ENCODE measurements at places on chromosomes 11 and 22.

DNA sequence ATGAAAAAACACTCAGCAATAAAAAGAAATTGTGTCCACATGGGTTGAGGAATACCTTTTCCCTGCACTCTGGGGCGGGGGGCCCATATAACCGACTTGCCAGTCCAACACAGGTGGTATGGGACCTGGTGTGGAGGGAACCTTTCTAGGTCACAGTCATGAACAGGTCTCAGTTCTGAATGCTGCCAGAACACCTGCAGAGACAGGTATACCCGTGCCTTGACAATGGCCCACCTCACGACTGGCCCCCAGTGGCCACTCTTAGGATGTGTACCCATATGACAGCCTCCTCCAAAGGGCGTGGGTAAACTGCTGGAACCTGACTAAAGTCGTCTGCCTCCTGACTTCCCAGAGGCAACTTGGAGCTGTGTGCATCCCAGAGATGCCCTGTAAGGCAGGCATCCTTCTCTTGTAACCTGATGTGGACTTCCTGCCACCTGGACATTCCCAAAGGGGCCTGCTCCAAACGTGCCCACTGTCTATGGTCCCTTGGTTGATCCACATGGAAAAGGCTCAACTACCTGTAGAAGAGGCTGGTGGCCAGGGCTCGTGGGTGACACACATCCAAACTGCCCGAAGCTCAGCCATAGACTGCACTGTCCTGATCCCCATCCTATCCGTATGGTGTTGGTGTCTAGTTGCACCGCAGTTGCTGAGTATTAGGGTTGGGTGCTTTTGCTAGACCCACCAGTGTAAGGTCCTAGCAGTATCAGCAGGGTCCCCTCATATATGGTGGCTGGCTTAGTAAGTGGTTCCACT, 859.3 kb downstream of the BRD1 start:
- no peak for DNase-seq

DNA sequence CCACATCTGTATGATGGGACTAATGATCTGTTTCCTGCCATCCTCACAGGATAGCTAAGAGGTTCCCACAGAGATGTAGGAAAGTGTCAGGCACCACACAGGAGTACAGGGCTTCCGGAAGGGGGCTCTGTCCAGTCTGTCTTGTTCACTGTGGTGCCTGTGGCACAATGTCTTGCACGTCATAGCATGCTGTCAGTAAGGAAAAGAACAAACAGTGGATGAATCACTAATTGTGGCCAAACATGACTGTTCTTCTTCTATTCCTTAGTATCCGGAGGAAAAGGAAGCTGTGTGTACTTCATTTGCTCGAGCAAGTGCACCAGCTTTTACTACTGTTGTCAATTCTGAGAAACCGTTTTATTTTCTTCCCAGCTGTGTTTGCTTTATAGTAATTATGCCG, 73.4 kb upstream of the YWHAH start:
- DNase-seq = no peak

DNA sequence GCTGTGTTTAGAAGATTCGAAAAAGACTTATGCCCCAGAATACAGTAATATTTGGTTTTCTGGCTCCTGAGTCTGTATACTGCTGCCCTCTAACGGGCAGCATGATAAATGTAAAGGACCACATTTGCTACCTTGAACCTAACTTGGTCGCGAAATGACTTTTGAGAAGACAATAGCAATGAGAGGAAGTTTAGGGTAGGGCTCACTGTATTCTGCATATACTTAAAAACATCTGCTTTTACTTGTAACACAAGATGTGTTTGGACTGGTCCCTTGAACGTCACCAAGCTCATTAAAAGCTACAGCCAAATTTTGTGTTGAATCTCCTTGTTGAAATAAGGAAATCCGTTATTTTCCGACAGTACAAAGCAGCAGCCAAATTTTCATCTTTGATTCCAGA, 309.1 kb downstream of the SWAP70 start:
- DNase-seq = no peak

DNA sequence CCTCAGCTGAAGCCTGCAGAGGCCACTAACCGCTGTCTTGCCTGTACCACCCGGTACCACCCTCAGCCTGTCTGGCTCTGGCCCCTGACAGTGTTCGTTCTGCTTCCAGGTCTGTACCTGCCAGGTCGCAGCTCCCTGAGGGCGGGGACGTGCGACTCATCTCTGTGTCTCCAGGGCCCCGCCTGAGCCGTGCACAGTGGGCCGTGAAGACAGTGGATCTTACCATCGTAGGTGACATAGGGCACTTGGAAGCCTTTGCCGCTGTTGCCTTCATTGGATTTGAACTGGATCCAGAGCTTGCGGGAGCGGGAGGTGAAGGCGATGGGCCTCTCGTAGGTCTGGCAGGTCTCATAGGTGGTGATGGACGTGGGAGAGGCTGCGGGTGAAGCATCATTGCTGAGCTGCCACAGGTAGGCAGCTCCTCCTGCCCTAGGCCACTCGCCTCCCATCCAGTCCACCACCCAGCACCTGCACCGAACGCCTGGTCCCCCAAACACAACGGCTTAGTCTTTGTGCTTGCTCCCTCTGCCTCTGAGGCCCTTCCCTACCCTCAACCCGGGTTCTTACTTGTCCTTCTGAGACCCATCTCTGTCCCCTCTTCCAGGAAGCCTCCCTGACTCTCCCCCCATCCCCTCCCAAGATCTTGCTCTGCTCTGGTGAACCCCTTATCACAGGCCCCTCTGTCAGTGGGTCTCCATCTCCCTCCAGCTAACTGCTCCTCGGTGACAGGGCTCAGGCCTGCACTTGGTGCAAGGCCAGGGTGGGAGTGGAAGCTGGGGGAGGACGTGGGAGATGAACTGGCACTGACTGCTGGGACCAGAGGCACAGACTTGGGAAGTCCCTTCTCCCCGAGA, 21.1 kb upstream of the TTLL12 start:
- DNase-seq = no peak

- no peak for DNase-seq
Observed at GRCh38 chr11:45507916-45508315, 157.5 kb downstream of the CHST1 start.

DNA sequence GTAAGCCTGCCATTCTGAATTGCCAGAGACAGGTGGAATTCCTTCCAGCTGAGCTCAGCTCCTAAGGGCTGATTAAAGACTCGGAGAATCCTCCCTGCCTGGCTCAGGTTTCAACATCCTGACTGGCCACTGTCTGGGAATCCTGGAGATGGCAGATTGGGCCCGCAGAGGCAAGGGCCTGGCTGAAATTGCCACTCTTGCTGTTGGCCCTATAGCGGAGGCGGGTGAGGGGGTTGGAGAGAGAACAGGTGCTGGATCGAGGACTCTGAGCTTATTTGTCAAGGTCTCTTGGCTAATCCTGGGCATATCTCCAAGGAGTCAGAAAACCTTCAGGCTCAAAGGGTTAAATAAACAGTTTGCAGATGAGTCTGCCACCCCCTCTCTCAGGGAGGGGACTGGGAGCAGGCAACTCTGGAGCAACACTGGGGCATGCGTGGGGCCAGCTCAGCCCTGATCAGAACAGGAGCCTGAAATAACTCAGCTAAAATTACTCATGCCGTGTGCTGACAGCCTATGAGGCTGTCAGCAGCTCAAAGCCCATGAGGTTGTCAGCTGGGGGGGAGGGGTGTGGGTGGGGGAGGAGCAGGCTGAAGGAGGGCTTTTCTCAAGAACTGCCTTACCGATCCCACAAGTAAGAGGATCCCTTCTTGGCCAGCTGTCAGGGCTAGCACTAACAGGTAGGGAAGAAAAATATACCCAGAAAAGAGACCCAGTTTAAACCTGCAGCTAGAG, 14.7 kb upstream of the MFRP start:
- DNase-seq = no peak

- DNase-seq = no peak
Observed at GRCh38 chr11:70186936-70187335, 16.2 kb upstream of the FADD start.

DNA sequence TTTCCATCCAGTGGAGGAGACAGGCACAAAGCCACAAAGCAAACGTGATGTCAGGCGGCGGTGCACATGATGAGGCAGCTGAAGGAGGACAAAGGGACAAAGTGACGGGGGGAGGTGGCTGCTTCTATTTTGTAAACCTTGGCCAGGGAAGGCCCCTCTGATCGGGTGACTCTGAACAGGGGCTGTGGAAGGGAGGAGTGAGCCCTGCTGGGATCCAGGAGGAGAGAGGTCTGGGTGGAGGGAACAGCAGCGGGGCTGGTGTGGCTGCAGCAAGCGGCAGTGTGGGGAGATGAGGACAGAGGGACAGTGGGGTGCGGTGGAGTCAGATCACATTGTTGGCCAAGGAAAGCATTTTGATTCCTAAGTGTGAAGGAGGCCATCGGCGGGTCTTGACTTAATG, 36.7 kb downstream of the SHISAL1 start:
- DNase-seq = no peak

DNA sequence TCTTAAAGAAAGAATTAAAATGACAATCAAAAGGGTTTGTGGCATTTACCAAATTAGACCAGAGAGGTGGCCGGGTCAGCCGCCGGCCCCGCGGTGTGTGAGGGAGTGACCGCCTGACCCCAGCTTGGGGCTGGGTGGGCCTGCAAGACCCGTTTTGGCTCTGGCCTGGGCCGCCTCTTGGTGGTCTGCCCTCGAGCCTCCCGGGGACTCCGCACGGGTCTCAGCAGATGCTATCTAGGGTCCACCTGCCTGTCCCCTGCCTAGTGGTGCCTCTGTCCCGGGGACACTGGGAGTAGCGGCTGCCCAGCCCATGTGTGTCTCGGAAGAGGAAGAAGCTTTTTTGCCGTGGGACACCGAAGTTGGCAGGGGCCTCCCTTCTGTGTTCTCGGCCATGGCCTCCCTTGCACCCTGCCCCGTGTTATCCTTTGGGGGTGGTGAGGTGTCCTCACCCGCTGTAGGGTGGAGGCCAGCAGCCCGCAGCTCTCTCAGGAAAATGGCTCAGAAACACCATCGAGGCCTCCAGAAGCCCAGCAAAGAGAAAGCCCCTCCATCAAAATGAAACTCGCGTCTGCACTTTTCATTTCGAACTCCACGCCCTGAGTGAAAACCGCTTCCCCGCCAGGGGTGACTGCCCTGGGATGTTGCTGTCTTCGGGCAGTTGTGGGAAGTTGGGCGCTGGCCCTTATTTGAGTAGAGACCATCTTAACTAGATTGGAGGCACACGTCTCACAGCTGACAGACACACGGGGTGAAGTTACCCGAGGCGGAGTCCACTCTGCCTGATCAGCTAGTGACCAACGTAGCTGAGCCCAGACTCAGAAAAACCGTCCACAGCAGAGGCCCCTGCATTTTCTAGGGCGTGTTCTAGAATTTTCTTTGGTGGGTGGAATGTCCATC, 8.0 kb downstream of the CCND1 start:
- no peak for DNase-seq

- DNase-seq = no peak
Observed at GRCh38 chr22:47279746-47280145, 517.3 kb downstream of the TBC1D22A start.

DNA sequence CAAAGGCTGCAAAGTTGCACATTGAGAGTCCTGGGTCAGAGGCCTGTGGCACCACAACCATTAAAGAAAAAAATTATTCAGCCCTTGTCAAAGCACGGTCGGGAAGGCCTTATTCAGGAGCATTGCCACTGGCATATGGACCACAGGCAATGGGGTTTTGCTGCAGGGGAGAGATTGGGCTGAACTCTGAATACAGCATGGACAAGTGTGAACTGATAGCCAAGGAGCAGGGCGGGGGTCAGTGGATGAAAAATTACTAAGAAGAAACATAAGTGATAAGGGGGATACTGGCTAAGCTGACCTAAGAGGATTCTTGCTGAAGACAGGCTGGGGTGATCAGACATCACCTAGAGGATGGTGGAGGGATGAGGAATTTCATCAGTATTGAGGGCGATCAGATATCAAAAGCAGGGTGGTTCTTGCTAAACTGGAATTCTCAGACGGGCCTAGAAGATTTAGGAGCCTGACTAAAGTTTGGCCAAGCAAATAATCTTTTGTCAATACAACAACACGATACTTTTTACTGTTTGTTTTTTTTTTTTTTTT, 3.3 kb upstream of the DGCR8 start:
- DNase-seq = no peak

DNA sequence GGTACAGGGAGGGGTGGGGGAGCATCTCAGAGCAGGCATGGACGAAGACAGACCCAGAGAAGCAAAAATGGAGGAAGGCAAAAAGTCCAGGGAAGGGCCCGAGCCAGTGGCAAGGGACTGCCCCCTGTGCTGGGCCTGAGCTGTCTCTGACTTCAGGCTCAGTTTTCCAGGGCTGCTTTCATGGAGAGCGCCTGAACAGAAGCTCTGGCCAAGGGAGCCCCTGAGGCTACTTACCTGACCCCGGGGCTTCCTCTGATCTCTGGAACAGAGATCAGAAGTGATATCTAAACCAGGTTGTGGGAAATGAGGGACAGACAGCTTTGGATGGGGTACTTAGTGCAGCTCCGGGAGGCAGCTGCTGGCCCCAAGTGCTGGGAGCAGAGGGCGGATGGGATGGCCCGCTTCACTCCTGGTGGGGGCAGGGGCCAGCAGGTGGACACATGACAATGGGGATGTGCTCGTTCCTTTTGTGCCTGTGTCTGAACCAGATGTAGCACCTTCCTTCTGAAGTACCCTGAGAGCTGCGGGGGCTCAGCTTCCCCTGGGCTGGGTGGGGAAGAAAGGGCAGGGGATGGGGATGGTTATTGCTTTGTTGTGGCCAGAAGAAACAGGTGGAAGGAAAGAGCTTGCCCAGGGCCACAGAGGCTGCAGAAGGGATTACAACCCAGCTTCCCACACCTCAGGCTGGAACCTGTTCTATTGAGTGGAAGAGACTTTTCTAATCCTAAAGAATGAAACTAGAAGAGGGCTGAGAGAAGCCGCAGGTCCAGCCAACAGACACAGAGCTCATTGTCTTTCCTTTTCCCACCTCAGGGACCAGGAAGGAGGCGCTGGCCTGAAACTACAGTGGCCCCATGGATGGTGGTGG, 5.7 kb downstream of the LRRC10B start:
- DNase-seq = no peak

DNA sequence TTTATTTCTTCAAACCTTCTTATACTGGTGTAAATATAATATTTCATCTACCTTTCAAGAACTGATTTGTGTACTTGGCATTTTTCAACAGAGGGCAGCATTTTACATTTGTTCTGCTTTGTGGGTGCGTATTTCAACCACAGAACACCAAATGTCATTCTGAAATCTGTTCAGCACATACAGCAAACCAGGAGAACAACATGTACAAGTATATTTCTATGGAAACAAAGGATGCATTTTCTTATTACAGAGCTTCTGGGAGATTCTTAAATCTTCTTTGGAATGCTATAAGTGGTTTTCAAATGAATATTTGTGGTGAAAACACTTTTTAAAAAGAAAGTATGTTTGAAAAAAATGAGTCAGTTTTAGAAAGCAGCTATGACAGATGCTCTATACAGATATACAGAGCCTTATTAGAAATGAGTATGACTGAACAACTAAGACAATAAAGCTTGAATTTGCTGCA, 946.0 kb downstream of the FAM181B start:
- DNase-seq = no peak

DNA sequence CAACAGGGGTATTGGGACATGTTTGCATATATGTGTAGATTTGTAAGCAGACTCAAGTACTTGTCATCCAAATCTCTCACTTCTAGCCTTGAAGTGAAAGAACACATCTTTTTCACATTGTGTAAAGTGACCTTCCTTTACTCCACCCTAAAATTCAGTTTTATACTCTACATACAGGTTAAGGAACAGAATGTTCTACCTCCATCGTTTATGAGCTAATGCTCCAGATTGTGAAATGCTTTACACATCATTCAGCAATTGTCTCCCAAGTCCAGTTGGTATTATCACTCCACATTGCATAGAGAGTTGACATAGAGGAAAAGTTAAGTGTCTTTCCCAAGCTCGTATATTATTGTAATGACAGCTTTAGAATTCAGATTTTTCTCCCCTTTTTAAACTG, 46.1 kb upstream of the BLID start:
- DNase-seq = no peak

Measured in stimulated activated CD8-positive, alpha-beta memory T cell treated with anti-CD3 and anti-CD28 coated beads, Interleukin-7, amount 100 ng/mL, for 1 hour (primary cell).